ENCODE measurements at places on chromosomes 13 and 19.

- DNase-seq, result no peak
Measured at GRCh38 chr19:46068345-46069258, 27.8 kb upstream of the IGFL4 start.

DNA sequence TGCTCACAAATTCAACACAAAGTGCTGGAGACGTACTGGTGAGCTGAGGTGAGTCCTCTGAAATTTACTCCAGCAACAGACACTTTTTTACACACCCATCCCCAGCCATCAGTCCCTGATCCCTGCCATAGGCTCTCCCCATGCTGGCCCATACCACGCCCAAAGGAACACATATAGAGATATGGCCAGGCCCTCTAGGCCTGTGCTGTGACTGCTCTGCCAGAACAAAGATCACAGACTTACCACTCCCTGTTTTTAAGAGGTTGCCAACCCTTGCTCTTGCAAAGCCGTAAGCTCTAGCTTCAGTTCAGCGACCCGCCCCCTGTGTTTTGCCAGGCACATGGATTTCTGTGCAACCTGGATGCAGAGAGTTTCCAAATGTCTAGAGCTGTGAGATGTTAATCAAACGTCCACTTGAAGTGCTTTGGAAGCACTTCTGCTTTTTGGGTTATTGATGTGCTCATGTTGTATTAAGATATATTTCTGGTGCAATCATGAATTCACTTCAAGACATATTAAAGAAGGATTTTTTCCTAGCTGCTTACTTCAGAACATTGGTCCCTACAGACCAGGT is 59.7 kb downstream of the DLEU7 start:
- DNase-seq, result no peak

DNA sequence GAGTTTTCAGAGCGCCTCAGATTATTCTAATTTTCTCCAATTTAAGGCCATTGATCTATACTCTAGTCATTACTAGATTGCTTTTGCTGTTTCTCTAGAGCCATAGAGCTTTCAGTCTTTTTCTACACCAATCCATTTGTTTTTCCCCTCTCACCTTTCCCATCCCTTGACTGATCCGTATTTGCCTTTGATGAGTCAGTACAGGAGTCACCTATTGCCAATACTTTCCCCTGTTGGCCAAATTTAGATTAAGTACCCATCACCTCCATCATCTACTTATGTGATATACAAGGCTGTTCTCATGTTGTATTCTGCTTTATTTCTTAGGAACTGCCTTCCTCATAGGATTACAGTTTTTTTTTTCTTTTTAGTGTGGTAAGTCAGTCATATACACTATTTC is 463.2 kb downstream of the KLF12 start:
- no peak for DNase-seq

- DNase-seq, result no peak
Measured at GRCh38 chr19:3080286-3080685, 13.9 kb upstream of the GNA11 start.

GRCh38 chr19:35055715-35056179 is 14.2 kb downstream of the HPN start:
- no peak for DNase-seq

DNA sequence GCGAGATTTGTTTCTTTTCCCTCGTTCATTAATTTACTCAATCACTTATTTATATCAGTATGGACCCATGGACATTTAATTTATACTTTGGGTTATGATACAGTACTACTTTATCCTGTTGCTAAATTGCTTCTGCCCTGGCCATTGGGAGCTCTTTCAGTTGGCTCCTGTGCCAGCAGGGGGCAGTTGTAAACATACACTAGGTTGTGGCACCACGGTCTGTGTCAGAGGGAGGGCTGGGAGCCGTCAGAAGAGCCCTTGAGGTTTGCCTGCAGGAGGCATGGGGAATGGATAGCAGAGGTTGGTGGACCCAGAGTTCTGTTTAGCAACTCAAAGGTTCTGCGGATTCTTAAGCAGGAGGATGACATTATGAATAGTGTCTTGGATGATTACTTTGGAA is 94.3 kb downstream of the ERCC5 start:
- DNase-seq, result no peak

GRCh38 chr13:31588316-31588715 is 151.0 kb upstream of the RXFP2 start:
- DNase-seq, result no peak

GRCh38 chr13:111202745-111203144 is 87.6 kb downstream of the ARHGEF7 start:
- DNase-seq, result no peak

GRCh38 chr13:107367258-107367657 is 799.3 kb upstream of the ARGLU1 start:
- DNase-seq, result no peak

- no peak for DNase-seq
Measured at GRCh38 chr19:46391296-46392251, 21.8 kb downstream of the CCDC8 start.

GRCh38 chr19:7907544-7907943 is 3.9 kb downstream of the MAP2K7 start:
- DNase-seq, result no peak

GRCh38 chr19:383040-383439 is 25.9 kb downstream of the C2CD4C start:
- no peak for DNase-seq

DNA sequence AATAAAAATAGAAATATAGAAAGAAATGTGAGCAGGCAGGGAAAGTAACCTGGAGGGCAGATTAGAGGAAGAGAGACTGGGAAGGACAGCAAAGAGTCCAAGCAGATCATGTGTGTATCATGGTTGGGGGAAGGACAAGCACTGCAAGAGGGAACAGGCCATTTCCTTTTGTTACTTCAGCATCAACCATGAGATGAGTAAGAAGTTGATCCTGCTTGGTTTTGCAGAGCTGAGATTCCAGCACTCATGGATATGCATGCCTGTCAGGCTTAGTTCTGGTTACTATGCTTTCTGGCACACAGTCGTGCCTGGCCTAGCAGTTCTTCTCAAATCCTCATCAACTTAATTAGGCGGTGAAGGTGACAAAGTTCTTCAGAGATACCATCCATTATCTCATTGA is 18.1 kb downstream of the NALCN start:
- no peak for DNase-seq

DNA sequence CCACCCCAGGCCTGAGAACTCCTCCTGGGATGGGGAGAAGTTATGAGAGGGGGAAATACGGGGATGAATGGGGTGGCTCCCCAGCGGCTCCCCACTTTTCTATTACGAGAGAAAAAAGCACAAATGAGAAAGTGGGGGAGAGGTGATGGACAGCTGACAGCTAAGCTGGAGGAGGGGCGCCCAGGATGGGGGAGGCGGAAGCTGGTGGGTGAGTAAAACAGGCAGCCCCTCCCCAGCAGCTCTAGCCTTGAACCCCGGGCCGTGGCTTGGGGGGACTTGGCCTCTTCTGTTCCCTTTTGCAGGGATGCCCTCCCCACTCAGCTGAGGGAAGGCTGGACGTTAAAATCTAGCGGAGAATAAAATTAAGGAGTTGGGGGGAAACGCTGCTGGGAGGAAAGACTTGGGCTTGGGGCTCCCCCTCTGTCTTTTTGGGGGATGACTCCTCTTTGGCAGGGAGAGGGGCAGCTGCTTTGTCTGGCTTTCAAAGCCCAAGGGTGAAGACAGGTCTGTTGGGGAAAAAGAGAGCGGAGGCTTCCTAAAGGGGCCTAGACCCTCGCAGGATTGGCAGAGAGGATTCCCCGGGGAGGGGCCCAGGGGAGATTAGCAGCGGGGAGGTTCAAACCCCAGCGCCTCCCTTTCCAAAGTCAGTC is 1.4 kb upstream of the SAMD1 start:
- no peak for DNase-seq

DNA sequence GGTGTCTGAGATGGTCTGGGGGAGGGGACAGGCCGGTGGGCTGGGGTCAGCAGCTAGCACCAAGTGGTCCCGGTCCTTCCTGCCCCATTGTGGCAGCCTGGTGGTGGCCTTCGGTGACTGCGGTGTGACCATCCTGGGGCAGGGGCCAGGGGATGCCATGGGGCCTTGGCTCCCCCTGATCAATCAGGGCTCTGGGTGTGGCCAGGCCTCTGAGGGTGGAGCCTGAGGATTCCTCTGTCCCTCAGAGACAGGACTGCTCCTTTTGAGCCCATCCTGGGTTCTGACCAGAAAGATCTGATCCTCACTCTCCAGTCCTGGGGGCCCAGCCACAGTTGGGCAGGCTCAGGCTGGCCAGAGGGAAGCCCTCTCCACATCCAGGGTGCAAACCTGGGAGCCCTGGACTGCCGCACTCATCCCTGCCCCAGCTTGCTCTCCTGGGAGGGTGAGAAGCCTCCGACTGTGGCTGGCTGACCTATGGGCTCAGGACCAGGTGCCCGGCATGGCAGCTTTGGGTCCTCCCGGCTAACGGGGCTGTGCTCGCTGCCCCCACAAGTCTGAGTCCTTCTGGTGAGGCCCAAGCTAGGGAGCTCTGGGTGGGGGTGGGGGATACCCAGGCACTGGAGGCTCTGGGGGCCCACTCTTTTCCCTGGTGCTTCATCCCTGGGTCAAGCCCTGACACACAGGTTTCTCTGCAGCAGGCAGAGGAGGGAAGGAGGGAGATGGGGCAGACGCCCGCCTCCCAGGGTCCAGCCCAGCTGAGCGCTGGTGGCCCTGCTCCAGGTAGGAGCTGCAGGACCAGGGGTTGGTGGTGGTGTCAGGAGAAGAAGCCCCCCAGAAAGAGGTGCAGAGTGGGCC is 59.5 kb downstream of the IER2 start:
- no peak for DNase-seq

GRCh38 chr19:676007-676338 is 219 bp upstream of the FSTL3 start:
- no peak for DNase-seq

DNA sequence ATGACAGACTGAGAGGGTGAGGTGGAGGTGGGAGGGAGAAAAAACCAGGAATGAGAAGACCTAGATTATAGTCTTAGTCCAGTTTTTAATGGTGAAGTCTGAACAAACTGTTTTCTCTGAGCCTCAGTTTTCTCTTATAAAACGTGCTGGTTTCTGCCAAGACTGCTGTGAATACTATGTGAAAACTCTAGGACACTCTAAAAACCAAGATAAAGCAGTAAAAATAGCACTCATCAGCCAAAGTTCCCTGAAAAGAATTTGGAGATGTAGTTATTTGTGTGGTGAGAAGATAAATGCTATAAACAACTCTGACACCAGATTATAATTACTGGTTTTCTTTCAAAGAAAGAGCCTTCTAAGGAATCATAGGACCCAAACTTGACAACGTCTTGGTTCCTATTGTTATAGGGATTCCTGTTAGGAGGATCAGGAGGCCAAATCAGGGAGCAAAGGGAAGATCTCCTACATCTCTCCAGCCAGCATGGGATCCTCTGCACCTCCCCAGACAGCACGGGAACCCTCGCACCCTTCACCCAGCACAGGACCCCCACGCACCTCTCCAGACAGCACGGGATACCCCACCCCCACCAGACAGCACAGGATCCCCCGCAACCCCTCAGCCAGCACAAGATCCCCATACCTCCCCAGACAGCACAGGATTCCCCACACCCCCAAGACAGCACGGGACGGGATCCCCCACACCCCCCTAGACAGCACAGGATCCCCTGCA is 130.2 kb downstream of the MIPEP start:
- no peak for DNase-seq

DNA sequence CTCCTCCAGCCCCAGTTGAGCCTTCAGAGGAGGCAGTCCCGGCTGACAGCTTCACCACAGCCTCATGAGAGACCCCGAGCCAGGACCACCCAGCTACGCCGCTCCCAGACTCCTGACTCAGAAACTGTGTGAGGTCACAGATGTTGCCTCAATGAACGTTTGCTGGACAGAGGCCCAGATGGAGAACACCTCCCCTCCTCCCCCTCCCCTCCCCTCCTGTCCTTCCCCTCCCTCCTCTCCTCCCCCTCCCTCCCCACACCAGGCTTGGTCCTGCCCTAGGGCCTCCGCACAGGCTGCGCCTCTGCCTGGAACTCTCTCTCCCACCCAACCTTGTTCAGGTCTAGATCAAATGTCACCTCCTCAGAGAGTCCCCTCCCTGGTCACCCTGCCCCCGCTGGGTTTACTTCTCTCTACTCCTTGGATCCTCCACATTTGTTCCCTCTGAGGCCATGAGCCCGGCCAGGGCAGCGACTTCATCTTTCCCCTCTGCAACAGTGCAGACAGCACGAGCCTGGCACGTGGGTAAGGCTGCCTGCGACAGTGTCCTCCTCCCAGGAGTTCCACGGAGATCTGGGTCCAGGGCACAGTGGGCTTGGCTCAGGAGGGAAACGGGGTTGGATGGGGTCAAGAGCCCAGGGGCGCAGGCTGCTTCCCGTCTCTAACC is 17.4 kb downstream of the PIP5K1C start:
- DNase-seq, result no peak

GRCh38 chr13:97353927-97354675 is 79.9 kb upstream of the RAP2A start:
- DNase-seq, result no peak

GRCh38 chr19:2021453-2022140 is 6.1 kb upstream of the BTBD2 start:
- DNase-seq, result no peak

GRCh38 chr19:21460686-21461085 is 44.7 kb upstream of the ZNF429 start:
- DNase-seq, result no peak

DNA sequence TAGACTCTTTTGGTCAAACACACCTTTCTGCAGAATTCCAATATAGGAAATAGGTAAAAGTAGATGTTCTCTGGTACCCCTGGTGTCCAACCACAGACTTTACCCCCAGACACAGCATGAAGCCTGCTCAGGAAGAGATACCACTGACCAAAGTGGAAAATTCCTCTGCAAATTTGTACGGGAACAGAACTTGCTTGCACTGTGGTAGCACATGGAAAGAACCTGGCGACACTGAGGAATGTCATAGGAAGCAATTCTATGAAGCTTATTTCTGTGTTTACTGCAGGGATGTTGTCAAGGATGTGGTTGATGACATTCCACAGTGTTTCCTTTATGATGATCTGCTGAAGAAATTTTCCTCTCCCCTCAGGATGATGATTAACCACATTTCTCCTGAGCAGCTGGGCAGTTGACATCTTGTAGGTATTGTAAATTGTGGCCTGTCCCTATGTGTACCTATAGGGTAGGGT is 48.9 kb upstream of the TNFSF11 start:
- DNase-seq, result no peak

GRCh38 chr19:49441210-49441959 is at the start of gene SLC17A7:
TSS of gene SLC17A7 (minus strand) at chr19:49441527. CDS start at chr19:49441379, 148 bp downstream.
- no peak for DNase-seq

- no peak for DNase-seq
Measured at GRCh38 chr19:42185277-42185676, 32.2 kb downstream of the DEDD2 start.

DNA sequence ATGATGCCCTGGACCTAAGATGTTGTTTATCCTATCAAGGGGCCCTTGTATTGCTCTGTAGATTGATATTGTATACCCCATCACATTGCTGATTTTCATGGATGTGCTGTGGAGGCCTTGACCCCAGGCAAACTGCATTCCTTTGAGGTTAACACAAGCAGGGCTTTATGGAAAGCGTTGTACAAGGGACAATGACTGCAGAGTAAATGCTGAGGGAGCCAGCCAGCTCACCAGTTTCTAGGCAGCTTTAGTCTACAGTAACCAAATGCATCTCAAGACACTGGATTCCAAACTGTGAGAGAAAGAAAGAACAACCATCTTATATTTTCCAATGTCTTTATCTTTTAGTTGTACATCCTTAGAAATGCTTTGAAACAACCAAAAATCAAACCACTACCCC is 34.1 kb upstream of the EDNRB start:
- DNase-seq, result no peak

GRCh38 chr19:20167020-20167644 is at the start of gene ZNF486:
TSS of gene ZNF486 (plus strand) at chr19:20167214. CDS start at chr19:20167331, 117 bp downstream.
- DNase-seq, result peak; percentile 96
